ENCODE measurements at places on chromosomes 12 and 14. TPM values are rescaled to one million over a fixed set of nuclear protein-coding genes. Genes with fewer than 3 reads are reported as not detected.
A peak's percentile ranks its signal among the peaks of the same experiment; 100 is the strongest.

GRCh38 chr12:10543499-10543898 is 37.8 kb downstream of the EIF2S3B start:
- H3K4me3 ChIP-seq: no peak overlapping the region
- H3K27ac ChIP-seq: no peak overlapping the region
- H3K4me1 ChIP-seq: no peaks in the 10 kb centered on the region
- no peak for DNase-seq
- H3K27me3 ChIP-seq: no peaks in the 10 kb centered on the region

GRCh38 chr12:48160046-48160445 is 2.7 kb upstream of the ASB8 start:
- no peaks in the 10 kb centered on the region for H3K4me1 ChIP-seq
- H3K27ac ChIP-seq: no peak overlapping the region
- no peak overlapping the region for H3K4me3 ChIP-seq
- H3K36me3 ChIP-seq: peaks cover 20% of the 10 kb centered on the region
- peaks cover 22% of the 10 kb centered on the region for H3K27me3 ChIP-seq
- DNase-seq: no peak

- DNase-seq: no peak
- peaks cover 23% of the 10 kb centered on the region for H3K4me1 ChIP-seq
- no peak overlapping the region for H3K4me3 ChIP-seq
Measured at GRCh38 chr12:1573960-1574864, 20.2 kb downstream of the FBXL14 start.

GRCh38 chr12:76226397-76226796 is 121.8 kb downstream of the BBS10 start:
- H3K4me1 ChIP-seq: peaks cover 8% of the 10 kb centered on the region
- H3K36me3 ChIP-seq: no peaks in the 10 kb centered on the region
- H3K4me3 ChIP-seq: no peak overlapping the region
- no peak for DNase-seq

- no peaks in the 10 kb centered on the region for H3K4me1 ChIP-seq
- no peak overlapping the region for H3K27ac ChIP-seq
- DNase-seq: no peak
Measured at GRCh38 chr12:118446247-118446646, 69.9 kb downstream of the SUDS3 start.

GRCh38 chr12:50505675-50506530 is 1.1 kb downstream of the DIP2B start:
- no peaks in the 10 kb centered on the region for H3K27me3 ChIP-seq
- no peak for DNase-seq
- H3K4me1 ChIP-seq: peaks cover 25% of the 10 kb centered on the region
- H3K4me3 ChIP-seq: peak overlapping the region; percentile 77
- peaks cover 39% of the 10 kb centered on the region for H3K36me3 ChIP-seq

DNA sequence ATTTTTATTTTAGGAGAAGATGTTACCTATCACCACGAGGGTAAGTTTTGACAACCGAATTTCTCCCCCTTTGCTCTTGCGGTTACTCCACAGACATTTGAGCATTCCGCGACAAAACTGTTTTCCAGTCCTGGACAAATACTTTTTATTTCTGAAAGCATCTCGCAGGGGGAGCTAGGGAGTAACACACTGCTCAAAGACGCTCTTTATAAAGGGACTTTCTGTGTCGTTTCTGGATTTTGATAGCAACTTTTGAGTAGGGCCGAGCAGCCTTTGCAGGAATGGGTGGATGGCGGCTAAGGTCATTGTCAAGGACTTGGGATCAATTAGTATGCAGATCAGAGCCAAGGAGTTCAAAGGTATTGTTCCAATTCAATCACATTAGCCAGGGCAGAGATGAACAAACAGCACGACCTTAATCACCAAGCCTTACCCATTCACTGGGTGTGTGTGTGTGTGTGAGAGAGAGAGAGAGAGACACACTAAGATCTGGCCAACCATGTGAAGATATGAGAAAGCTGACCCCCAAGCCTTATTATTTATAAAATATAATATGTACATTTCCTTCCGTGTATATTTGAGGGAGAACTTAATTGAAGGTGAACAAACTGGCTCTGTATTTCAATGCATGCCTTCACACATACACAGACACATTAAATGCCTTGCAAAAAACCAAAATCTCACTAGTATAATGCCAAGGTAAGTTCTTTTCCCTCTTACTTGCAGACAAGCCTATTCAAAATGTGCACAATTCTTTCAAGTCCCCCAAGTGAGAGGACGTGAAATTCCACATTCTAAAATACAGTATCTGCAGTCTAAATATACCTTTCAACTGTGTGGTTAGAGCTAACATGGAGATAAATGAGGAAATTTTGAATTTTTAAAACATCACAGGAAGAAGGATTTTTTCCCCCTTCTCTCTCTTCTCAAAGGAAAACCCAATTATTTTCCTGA is 613.8 kb downstream of the VRK1 start:
- DNase-seq: no peak
- H3K36me3 ChIP-seq: no peaks in the 10 kb centered on the region
- no peak overlapping the region for H3K27ac ChIP-seq
- no peak overlapping the region for H3K4me3 ChIP-seq
- no peaks in the 10 kb centered on the region for H3K27me3 ChIP-seq
- H3K4me1 ChIP-seq: no peaks in the 10 kb centered on the region

BMP4 gene
- 24.8 TPM for total RNA-seq

C1QL4 gene
- total RNA-seq: not detected

SLC25A47 gene
- total RNA-seq: not detected

- peaks cover 25% of the 10 kb centered on the region for H3K36me3 ChIP-seq
- no peaks in the 10 kb centered on the region for H3K27me3 ChIP-seq
- H3K4me1 ChIP-seq: peaks cover 43% of the 10 kb centered on the region
- H3K27ac ChIP-seq: no peak overlapping the region
- H3K4me3 ChIP-seq: peak overlapping the region; percentile 72
Measured at GRCh38 chr14:64970776-64971477, 1.2 kb downstream of the RAB15 start.

ASCL1 gene
- 0.15 TPM for total RNA-seq

CCND2 gene
- 0.17 TPM for total RNA-seq

DNA sequence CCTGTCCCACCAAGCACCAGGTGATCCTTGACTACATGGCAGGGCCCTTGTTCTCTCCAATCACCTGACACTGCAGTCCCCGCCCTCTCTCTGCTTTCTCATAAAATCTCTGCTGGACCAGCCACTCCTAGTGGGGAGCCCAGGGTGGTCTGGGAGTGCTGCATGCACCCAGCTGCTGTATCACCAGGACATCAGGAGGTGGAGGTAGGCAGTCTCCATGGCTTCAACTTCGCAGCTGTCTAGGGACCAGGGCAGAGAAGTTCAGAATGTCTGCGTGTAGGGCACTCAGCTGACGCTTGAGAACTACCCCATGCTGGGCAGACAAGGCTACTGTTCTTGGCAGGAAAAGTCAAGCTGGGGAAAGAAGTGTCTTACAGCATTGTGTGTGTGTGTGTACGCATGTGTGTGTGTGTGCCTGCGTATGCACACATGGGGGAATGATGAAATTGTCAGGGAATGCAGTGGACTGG is 2.6 kb downstream of the WSCD2 start:
- no peak overlapping the region for H3K4me3 ChIP-seq
- no peak overlapping the region for H3K27ac ChIP-seq
- H3K27me3 ChIP-seq: peaks cover 92% of the 10 kb centered on the region
- no peaks in the 10 kb centered on the region for H3K4me1 ChIP-seq
- no peak for DNase-seq
- no peaks in the 10 kb centered on the region for H3K36me3 ChIP-seq

- no peak overlapping the region for H3K4me3 ChIP-seq
- DNase-seq: no peak
- H3K4me1 ChIP-seq: no peaks in the 10 kb centered on the region
- H3K27ac ChIP-seq: no peak overlapping the region
- H3K27me3 ChIP-seq: peaks cover 32% of the 10 kb centered on the region
Measured at GRCh38 chr14:99183716-99184115, 88.3 kb downstream of the BCL11B start.

- DNase-seq: no peak
- H3K4me3 ChIP-seq: no peak overlapping the region
- no peak overlapping the region for H3K27ac ChIP-seq
- H3K36me3 ChIP-seq: no peaks in the 10 kb centered on the region
- no peaks in the 10 kb centered on the region for H3K4me1 ChIP-seq
Measured at GRCh38 chr12:23504641-23505399, 444.6 kb downstream of the SOX5 start.

DNA sequence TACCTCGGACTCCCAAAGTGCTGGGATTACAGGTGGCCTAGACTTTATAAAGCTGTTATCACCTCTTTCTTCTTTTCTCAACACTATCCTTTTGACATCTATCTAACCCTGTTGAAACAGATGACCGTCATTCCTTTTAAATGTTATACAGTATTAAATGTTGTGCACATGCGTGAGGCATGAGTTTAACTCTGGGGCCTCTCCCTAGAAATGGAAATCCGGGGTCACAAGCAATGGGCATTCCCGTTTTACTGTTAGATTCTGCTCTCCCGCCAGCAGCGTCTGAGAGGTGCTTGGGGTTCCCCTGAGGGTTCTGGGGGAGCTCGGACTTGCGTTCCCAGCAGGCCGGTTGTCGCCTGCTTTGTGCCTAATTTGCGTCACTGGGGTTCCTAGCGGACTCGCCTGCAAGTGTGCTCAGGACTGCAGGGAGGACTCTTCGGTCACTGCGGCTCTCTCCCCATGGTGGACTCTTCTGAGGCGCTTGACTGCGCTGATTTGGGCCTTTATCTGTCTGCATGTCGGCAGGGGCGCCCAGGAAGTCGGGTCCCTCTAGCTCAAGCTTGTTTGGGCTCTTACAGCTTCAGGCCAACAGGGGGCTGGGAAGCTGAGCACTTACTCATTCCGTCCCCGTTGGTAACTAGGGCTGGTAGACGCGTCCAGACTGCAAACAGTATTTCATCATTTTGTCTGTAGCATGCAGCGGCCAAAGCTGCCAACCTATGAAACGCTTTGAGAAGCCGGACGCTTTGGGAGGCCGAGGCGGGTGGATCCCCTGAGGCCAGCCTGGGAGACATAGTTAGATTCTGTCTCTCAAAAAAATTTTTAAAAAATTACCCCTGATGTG is 1.2 kb upstream of the RAN start:
- H3K27me3 ChIP-seq: no peaks in the 10 kb centered on the region
- H3K36me3 ChIP-seq: peaks cover 52% of the 10 kb centered on the region
- H3K4me3 ChIP-seq: peak overlapping the region; percentile 93

DNA sequence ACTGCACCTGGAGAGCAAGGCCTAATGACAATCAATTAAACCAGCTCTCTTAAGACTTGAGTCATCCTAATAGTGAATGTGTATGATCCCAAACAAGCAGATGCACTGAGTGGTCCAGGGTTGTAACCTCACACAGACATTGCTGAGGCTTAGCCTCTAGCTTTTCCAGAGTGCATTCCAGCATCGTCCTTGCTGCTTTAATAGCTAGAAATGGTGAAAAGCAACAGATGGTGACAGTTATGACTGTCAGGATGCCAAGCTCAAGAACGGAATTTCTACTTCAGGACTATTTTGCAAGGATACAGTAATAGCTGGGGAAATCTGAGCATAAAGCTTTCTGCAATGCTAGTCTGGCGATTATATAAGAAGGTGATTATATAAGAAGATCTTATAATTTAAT is 34.6 kb downstream of the PTPRR start:
- H3K36me3 ChIP-seq: no peaks in the 10 kb centered on the region
- no peak for DNase-seq
- no peak overlapping the region for H3K4me3 ChIP-seq
- H3K27me3 ChIP-seq: no peaks in the 10 kb centered on the region
- H3K4me1 ChIP-seq: no peaks in the 10 kb centered on the region

DNA sequence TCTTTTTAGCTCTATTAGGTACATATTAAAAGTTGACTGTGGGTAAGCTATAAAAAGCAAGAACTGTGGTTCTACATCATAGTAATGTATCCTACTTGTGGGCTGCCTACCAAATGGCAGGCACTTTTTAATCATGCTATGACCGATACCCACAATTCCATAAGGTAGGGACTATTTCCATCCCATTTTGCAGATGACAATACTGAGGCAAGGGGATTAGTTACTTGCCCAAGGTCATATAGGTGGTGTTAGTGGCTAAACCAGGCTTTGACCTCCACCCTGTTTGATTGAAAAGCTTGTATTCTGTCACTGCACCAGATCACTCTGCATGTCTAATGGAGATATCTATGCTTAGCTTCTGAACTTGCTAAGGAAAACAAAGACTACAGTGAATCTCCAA is 151.9 kb downstream of the SSPN start:
- no peaks in the 10 kb centered on the region for H3K4me1 ChIP-seq
- no peaks in the 10 kb centered on the region for H3K36me3 ChIP-seq
- peaks cover 2% of the 10 kb centered on the region for H3K27me3 ChIP-seq
- no peak for DNase-seq

TSPAN19 gene
- not detected for total RNA-seq

C14orf180 gene
- total RNA-seq: not detected

DNA sequence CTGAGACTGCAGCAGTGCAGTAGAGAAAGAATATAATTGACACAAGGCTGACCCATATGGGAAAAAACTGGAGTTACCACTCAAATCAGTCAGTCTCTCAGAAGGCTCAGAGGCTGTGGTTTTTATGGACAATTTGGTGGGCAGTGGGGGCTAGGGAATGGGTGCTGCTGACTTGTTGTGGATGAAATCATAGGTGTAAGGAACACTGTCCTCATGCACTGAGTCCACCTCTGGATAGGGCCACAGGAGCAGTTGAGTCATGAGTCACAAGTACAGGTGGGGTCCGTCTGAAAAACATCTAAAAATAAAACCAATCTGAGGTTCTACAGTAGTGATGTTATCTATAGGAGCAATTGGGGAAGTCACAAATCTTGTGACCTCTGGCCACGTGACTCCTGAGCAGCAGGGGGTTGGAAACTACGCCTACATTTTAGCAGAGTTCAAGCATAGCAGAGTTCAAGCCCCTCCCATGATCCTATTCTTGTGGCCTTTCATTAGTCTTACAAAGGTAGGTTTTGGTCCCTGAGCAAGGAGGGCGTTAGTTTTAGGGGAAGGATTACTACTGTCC is 18.1 kb upstream of the SGPP1 start:
- H3K27ac ChIP-seq: no peak overlapping the region
- no peaks in the 10 kb centered on the region for H3K27me3 ChIP-seq
- H3K36me3 ChIP-seq: no peaks in the 10 kb centered on the region
- H3K4me3 ChIP-seq: no peak overlapping the region

DNA sequence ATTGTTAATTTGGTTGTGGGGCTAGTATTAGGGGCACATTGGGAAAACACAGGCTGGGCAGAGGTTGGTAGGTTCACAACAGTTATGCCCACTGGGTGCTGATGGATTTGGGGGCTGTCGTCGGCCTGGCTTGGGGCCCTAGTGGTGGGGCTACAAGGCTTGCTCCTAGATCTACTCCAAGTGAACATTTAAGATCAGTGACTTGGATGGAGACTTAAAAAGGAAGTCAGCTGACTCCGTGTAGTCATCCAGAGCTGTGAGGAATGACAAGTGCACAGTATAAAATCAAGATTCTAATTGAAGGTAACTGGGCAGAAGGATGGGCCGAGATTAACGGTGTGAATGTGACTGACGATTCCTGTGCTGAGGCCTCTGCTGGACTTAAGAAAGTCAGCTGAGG is 12.8 kb upstream of the NR4A1 start:
- H3K27ac ChIP-seq: no peak overlapping the region
- no peaks in the 10 kb centered on the region for H3K4me1 ChIP-seq
- no peaks in the 10 kb centered on the region for H3K27me3 ChIP-seq
- DNase-seq: no peak
